ENCODE measurements at places on chromosomes 2 and 18. TPM values are rescaled to one million over a fixed set of nuclear protein-coding genes. Genes with fewer than 3 reads are reported as not detected.

GRCh38 chr2:128311755-128312341 lies 6.8 kb downstream of the HS6ST1 start:
- H3K4me3 ChIP-seq: no peak overlapping the region
- no peaks in the 10 kb centered on the region for H3K36me3 ChIP-seq
- peaks cover 38% of the 10 kb centered on the region for H3K4me1 ChIP-seq
- H3K27ac ChIP-seq: no peak overlapping the region
- DNase-seq: no peak
- no peaks in the 10 kb centered on the region for H3K27me3 ChIP-seq

GRCh38 chr18:78935406-78935805 lies 44.2 kb upstream of the SALL3 start:
- H3K27ac ChIP-seq: no peak overlapping the region
- H3K36me3 ChIP-seq: no peaks in the 10 kb centered on the region
- H3K4me3 ChIP-seq: no peak overlapping the region
- DNase-seq: no peak
- no peaks in the 10 kb centered on the region for H3K4me1 ChIP-seq
- H3K27me3 ChIP-seq: no peaks in the 10 kb centered on the region

DNA sequence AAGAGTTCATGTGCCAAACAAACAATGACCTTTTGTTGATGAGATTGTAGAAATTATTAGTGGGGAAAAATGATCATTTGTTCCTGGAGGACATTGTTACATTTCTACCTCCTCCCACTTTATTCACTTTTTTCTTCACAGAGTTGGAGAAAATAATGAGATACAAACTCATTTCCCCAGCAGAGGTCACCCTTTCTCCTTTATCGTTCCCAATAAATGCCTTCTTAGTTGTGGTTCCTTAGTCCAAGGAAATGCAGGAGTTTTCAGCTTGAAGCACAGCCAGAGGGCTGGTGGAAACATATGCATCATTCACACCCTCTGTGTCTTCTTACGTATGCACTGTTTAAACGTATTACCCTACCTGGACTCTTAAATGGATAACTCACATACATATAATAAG lies 108.8 kb downstream of the SLC4A3 start:
- no peak overlapping the region for H3K27ac ChIP-seq
- H3K36me3 ChIP-seq: no peaks in the 10 kb centered on the region
- H3K27me3 ChIP-seq: no peaks in the 10 kb centered on the region
- H3K4me1 ChIP-seq: no peaks in the 10 kb centered on the region

The MITD1 gene
- 12.0 TPM for total RNA-seq

DNA sequence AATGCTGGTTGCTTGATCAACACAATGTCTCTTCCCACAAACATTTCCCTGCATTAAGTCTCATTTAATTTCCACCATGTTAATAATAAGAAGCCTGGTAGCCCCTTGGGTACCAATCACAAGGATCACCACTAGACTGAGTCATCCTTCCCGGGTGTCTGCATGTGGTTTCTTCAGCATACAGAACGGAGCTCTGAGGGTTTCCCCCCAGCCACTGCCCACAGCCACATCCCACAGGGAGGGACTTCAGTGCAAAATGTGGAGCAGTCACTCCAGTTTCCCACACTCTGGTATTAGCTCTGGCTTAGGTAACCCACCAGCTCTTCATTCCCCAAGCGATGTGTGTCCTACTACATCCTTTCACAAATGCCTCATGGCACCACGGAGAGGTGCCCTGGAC lies 42.7 kb upstream of the POLE4 start:
- no peak overlapping the region for H3K27ac ChIP-seq
- H3K4me1 ChIP-seq: no peaks in the 10 kb centered on the region
- H3K36me3 ChIP-seq: no peaks in the 10 kb centered on the region
- H3K4me3 ChIP-seq: no peak overlapping the region
- H3K27me3 ChIP-seq: no peaks in the 10 kb centered on the region

The LRRTM1 gene
- total RNA-seq: not detected
